ENCODE measurements at places on chromosomes 6 and 20.

GRCh38 chr6:119314885-119315272 lies 34.7 kb downstream of the MAN1A1 start:
- no peak for DNase-seq

DNA sequence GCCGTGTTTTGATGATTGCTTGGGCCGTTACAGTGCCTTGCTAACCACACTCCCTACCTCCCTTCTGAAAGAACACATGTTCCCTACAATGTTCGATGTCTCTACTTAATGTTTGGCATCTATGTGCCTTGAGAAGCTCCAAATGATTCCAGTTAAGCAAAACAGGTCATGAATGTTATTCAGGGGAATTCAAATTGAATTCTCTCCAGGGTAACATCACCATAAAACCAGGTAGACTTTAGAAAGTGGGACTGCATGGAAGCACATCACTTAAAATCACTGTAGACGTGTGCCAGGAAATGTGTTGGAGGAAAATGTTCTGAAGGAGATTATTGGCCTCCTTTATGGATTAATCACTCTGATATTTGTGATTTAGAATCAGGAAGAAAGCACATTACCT lies 128.1 kb downstream of the ADAT2 start:
- DNase-seq, result no peak

GRCh38 chr20:995170-995569 lies 6.9 kb downstream of the RSPO4 start:
- DNase-seq, result no peak

DNA sequence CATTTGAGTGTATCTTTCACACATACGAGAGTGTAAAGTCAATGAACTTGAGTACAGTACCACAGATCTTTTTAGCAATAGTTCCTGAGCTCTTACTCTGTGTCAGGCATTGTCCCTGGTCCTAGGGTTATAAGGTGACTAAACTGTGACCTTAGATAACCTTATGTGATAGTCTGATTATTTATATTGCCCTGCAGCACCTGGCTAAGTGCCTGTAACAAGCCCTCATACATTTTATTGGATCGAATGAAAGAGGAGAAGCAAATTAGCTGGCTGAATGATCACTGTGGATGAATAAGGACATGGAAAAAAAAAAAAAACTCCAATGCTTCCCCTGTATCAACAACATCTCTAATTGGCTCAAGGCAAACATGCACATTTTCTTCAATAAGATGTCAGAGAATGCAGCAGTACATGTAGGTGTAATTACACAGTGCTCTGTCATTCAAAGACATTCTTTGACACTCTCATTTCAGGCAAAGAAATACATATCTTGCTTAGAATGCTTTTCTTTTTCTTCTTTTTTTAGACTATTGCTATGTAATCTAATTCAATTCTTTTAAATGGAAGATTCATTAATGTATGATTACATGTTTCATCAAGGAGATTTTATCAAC lies 153.4 kb downstream of the PHACTR1 start:
- peak; percentile 2 for DNase-seq

- DNase-seq, result no peak
Observed at GRCh38 chr6:64034910-64035655, 399.5 kb downstream of the PHF3 start.

GRCh38 chr20:46312075-46312944 lies 4.0 kb upstream of the CDH22 start:
- DNase-seq, result peak; percentile 51

DNA sequence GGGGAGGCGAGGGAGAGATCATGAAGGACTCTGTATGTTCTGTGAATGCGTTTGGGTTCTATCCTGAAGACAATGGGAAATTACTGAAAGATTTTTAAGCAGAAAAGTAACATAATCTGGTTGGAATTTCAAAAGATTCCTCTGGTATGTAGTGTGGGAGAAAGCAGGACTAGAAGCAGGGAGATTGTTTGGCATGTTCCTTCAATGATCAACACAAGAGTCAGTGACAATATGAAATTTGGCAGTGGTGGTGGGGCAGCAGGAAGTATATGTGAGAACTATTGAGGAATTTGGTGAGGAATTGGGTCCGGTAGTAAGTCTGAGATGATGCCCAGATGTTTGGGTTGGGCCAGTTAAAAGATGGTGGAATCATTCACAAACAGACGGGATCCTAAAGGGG lies 348.7 kb downstream of the CD83 start:
- no peak for DNase-seq

GRCh38 chr20:45918182-45918737 lies 6.3 kb upstream of the PLTP start:
- DNase-seq, result no peak

- peak; percentile 15 for DNase-seq
Observed at GRCh38 chr6:14499841-14500240, 382.3 kb downstream of the CD83 start.

DNA sequence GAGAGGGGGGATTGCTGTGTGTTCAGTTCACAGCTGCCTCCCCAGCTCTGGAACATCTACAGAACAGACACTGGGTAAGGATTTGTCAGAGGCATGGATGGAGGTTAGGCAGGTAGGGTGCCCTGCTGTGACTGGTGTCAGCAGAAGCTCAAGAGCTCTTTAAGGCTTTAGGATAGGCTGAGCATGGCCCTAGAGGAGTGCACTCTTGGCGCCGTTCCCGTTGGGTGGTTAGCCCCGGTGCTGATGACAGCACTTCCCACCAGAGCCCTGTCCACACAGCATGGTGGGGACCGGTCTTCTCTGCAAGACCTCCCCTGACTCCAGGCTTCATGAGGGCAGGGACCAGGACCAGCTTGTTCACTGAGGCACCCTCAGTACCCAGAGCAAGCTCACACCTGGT lies 262.0 kb downstream of the BMP7 start:
- DNase-seq, result no peak

DNA sequence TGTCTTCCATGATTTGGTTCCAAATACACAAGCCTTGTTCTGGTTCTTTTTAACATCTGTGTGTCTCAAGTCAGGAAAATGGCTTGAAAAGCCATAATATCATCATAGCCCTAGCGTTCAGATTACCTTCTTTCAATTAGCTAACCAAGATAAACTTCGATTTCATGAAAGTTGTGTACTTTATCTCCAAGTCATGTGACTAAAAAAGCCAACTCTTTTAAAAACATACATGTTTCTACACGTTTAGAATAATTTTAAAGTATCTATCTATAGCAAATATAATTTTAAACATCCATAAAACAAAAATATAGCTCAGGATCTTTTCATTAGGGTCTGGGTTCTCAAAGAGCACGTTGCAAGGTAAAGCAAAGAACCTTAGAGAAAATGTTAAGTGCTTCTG lies 261.1 kb downstream of the PRL start:
- no peak for DNase-seq

DNA sequence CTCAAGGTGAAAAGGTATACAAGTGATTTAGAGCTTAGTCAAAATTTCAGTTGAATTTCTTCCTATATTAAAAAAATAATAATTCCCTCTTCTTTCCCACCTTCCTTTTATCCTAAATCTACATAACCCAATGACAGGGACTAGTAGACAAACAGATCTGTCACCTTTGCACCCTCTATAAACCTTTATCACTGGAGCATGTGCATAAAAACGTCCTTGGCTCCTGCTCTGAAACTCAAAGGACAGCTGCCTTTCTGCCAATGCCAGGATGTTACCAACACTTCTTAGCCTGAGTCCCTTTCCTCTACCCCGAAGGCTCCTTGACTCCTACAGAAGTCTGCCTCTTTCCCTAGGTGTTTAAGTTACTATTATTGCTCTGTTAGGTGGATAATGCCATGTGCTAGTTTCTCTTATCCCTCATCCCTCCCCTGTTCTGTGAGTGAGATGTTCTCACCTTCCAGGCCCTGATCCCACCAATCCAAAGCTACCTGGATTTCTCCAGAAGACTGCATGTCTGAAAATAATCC lies 4.3 kb downstream of the CLVS2 start:
- no peak for DNase-seq

- DNase-seq, result no peak
Observed at GRCh38 chr6:13418844-13419243, 68.6 kb downstream of the GFOD1 start.
